ENCODE measurements at places on chromosomes 5 and 9.

- DNase-seq: no peak
These were observed 226.5 kb upstream of the TUT7 start for GRCh38 chr9:86580688-86581087.

- no peak for DNase-seq
These were observed 173.5 kb downstream of the ZNF608 start for GRCh38 chr5:124572971-124573370.

- DNase-seq: no peak
These were observed 31.9 kb downstream of the NIPSNAP3B start for GRCh38 chr9:104795857-104796256.

- no peak for DNase-seq
These were observed 322.8 kb upstream of the RFX3 start for GRCh38 chr9:3848445-3849114.

DNA sequence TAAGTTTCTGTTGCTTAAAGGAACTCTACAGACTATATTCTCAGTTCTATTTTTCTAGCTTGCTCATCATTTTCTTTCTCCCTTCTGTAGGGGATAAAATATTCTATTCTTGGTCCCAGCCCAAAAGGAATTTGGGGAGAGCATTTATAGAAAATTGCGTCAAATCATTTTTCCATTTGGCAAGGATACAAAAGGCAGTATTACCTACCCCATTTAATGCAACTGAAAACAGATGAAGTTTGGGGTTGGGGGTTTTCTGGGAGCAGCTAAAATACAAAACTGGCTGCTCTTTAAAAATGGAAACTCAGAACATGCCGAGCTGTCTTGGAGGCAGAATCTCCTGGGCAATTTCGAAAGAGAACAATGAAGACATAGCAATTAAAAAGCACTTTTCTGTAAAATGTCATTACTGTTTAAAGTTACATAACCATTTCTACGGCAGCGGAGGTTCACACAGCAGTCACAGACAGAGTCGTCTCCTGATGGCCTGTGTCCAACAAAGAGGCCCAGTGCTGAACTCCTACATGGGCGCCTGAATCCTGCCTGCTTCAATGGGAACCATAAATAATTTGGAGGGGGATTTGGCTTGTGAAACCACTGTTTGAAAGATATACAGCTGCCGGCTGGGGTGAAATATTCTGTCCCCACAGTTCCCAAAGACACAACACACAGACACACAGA is 152.4 kb downstream of the BRINP1 start:
- no peak for DNase-seq

DNA sequence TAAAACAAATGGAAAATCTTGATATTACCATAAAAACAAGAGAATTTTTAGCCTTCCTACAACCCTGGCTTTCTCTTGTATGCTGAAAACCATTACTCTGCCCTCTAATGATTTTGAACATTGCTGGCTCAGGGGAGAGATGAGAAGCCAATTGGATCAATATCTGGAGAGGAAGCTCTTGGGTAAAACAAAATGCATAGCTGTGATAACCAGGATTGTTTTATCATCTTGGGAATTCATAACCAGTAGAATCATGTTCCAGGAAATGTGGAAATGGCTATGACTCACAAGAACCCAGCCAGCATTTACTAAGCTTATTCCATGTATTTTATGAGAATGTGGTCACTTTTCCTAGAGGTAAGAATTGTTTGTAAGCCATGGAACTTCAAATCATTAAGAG is 51.1 kb upstream of the CTNND2 start:
- no peak for DNase-seq

DNA sequence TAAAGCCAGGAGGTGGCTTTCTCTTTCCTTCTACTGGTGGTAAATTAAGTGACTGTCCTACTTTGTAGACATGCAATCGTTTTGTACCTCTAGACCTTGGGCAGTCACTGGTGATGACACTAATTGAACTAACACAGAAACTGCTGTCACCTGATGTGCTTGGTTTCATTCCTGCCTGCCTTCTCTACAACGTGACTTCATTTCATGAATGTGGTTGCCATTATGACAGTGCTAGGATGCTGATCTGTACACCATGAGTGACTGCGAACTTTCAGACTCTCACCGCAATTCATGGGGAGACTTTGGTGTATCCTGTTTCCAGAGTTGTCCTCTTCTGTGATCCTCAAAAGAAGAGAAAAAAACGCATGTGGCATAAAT is 47.5 kb downstream of the UBE2QL1 start:
- no peak for DNase-seq

GRCh38 chr5:112975721-112976431 is 722 bp upstream of the DCP2 start:
- peak; percentile 12 for DNase-seq

GRCh38 chr5:3595006-3595961 is at the start of gene IRX1:
Gene IRX1, plus strand, starts transcription at chr5:3595832. Its CDS starts 274 bp downstream, at chr5:3596106.
- DNase-seq: peak; percentile 11

DNA sequence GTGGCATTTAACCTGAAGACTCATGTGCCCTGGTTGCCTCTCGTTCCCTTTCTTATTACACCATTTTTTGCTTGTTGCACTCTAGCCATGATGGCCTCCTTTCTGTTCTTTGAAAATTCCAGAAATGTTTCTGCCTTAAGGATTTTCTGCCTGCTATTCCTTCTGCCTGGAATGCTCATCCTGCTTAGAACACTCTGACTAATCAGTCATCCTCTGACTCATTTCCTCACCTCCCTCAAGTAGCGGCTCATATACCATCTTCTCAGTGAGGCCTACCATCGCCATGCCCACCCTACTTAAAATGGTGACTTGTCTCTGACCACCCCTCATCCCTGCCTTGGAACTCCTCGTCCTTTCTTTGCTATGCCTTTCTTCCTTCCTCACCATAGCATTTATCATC is 68.8 kb downstream of the KIF4B start:
- DNase-seq: no peak

GRCh38 chr5:110105692-110106091 is 416.0 kb downstream of the MAN2A1 start:
- no peak for DNase-seq

DNA sequence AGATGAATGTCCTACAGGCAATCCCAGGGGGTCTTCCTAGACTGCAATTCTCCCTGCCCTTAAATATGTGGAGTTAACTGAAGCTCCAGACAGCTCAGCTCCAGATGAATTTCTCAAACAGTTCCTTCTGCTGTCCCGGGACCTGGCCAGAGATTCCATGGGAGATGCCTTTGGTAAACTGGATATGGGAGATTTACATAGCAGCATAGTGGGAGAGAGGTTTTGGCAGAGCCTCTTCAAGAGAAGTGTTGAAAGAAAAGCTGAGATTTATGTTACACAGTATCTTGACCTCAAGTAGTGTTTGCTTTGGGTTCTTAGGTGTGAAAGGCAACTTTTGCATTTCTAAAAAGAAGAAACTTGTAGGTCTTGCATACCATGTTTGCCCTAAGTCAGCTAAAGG is 364.9 kb downstream of the ARRDC3 start:
- DNase-seq: no peak

- DNase-seq: no peak
These were observed 304.7 kb upstream of the NREP start for GRCh38 chr5:112061666-112062065.

DNA sequence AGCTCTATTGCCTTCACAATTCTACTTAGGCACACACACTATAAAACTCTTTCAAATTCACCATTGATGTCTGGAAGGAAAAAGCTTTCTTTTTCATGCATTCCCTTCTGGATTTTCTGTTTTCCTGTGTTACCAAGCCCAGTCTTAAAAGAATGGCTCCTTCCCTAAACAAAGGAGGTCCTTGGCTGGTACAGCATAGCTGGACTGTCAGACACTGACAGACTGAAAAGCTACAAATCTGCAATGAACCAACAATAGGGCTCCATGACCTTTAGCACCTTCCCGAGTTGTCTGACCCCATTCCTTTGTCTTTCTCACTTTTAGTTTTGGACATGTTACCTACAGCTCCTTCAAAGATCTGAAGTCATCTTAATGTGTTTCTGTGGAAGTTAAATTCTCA is 382.5 kb downstream of the TMEM161B start:
- DNase-seq: no peak

DNA sequence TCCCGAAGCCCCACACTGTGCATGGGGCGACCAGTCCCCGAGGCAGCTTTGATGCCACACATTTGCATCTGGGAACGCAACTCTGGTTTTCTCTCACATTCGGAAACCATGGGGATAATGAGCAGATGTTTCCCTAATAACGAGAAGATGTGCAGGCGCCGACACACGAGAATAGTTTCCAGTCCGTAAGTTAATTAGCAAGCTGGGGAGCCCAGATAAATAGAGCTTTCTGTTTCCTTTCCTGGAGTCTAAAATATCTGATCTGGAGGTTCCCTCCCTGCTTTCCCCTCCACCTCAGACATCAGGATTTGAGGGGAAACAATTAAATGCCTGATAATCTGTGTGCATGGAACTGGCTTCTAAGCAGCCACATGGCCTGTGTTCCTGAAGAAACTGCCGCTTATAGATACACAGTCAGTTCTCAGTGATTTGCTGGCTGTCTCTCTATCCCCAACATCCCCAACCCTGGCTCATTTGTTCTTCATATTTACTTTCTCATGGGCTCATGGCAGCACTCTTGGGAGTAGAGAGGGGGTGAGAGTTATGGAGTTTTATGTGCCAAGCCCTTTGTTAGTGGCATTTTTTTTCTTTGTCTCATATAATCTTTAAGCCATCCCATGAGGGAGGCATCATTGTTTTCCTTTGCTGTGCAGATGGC is 62.8 kb downstream of the PDZD2 start:
- DNase-seq: no peak

DNA sequence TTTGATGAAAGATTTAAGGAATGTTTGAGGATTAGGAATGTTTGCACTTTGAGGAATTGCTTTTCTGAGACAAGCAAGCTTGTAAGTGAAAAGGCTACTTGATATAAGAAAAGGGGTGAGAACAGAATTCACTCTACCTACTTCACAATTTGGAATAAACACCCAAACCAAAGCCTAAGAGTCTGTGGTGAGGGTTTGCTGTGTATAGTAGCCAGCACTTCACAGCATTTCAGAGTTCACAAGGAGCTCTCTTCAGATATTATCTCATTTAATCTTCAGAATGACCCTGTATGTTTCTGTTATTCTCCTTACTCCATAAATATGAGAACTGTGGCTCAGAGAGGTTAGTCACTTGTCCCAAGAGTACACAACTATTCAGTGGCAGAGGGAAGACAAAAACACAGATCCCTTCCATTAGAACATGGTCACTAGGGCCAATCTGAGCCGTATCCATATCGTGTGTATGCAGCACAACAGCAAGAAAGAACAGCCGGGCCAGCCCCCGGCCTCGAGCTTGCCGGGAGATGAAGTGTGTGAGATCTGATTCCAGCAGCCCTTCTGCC is 92.4 kb downstream of the FRMD3 start:
- no peak for DNase-seq

DNA sequence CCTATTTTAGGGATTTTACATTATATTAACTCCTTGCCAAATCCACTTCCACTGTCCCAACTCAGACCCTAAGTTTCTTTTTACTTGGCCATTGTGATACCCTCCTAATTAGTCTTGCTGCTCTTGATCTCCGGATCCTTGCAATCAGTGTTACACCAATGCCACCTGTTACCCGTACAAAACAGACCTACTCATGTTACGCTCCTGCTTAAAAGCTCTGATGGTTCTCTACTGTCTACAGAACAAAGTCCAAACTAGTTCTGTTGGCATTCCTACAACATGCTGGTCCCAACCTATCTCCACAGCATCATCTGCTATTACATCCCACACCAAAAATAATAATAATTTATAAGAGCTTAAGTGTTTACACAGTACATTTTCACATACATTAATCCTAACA is 9.8 kb downstream of the ECPAS start:
- DNase-seq: no peak

DNA sequence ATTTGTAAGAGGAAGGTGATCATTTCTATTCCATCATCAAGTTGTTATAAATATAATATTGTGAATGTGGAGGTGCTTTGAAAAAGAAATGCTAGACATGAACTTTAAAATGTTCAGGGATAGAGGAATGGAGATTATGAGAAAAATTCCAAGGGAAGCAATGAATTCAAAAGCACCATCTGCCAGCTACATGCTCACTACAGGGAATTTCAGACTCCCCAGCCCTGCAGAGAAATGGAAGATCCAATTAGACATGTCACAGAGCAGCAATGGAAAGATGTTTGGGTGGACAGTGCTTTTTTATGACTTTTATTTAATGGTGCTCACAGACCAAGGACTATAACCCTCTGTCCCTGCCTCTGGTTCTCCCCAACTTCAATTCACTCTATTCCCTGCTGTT is 209.7 kb downstream of the ESM1 start:
- DNase-seq: no peak

GRCh38 chr9:29456940-29457339 is 1883.7 kb upstream of the C9orf72 start:
- DNase-seq: no peak

GRCh38 chr9:113993838-113994540 is 84.1 kb downstream of the AMBP start:
- DNase-seq: peak; percentile 12

- DNase-seq: no peak
These were observed 1.2 kb downstream of the BNC2 start for GRCh38 chr9:16869131-16869881.

DNA sequence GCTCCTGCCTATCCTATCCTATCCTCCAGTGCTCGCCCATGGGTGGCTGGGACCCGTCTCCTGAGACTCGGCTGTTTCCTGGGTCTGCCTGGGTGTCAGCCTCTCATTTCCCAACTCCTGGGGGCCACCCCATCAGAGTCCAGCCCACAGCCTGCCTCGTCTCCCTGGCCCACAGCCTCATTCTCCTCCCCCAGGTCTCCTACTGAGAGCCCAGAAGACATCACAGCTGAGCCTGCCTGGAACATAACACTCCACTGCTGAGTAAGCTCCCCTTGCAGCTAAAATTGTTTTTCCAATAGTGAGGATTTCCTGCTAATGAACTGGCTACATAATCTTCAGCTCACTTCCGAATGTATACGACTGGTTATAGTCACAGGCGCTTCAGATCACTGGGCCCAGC is 95.3 kb downstream of the TTLL11 start:
- DNase-seq: no peak

DNA sequence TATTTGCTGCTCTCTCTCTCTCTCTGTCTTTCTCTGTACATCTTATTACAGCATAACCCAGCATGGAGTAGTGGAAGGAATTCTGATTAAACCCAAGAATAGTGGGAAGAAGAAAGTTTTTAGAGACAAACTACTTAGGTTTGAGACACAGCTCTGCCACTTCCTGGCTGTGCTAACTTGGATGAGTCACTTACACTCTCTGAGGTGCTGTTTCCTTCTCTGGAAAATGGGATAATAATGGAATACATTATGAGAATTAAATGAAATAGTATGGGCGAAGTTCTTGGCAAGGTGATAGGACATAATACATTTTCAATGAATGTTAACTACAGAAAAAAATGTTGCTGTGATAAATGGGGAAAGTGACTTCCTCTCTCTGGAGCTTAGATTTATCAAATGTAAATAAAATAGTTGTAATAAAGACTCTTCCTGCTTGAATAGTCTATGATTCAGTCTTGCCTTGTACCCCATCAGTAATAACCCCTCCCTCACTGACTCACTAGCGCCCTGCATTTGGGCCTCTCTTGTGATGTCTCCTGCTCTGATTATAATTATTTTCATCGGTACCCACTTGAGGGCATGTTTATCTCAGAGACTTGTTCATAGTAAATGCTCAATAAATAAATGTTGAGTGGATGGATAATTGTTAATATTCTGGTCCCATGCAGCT is 27.6 kb downstream of the KIF4B start:
- DNase-seq: no peak
